Lower leg skin (tissue), 4 donors: ENCODE measurements at places on chromosomes 2 and 18. TPM values are rescaled to one million over a fixed set of nuclear protein-coding genes. Genes with fewer than 3 reads are reported as not detected.

DNA sequence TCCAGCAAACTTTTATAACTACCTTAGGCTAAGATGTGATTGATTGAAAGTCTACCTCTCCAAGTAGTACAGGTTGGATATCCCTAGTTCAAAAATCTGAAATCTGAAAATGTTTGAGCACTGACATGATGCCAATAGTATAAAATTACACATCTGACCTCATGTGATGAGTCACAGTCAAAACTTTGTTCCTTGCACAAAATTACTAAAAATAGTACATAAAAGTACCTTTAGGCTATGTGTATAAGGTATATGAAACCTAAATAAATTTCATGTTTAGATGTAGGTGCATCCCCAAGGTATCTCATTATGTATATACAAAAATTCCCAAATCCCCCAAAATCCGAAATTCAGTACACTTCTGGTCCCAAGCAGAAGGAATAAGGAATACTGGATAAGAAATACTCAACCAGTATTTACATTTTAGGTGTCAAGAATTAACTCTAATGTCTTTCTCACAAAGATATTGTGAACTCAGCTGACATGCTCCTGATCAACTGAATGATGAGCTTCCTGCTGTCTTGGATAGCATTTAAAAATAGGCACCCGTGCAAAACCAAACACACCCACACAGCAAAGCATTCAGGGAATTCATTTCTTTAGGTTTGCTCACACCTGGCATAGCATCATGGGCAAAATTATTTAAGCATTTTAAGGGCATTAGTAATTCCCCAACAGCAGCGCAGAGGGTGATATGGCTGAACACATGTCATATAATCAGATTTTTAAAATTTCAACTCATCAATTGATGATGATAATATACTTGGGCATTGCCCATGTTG is 497.4 kb upstream of the MEIS1 start:
- no peak for DNase-seq

DNA sequence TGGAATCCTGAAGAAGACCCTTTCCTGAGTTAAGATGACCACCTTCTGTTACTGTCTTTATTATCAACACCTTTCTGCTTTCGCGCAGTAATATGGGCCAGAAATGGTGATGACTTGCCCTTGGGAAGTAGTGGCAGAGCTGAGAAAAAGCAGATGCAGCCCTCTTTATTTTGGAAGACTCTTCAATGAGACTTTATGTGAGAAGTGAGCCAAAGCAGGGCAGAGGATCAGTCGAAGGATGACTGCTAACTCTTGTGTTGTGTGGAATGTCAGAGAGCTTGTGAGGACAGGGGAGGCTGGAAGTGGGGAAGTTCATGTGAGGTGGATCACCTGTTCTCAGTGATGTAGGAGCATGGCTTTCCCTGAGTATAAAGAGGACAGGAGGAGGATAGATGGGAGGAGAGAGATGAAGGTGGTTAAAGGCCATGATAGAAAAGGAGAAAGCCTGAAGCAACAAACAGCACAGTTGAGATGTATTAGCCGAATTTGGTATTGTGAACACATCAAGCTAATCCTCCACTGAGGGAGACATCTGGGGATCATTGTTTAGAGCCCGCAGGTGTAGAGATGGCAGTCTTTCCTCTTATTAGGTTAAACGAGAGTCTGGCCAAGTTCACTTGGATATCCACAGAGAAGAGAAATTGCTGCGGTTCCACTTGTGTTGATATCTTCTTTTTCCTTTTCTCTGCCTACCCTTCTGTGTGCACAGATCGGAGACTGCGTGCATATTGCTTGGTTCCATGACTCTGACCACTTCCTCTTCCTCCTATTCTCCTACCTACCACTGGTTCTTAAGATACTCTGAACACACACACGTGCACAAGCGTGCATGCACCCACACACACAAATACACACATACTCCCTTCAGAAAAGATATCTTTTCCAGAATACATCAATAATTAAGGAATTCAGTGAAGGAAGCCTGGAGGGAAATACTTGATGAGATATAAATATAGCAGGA is 67.4 kb downstream of the SLC9A2 start:
- no peak for DNase-seq

DNA sequence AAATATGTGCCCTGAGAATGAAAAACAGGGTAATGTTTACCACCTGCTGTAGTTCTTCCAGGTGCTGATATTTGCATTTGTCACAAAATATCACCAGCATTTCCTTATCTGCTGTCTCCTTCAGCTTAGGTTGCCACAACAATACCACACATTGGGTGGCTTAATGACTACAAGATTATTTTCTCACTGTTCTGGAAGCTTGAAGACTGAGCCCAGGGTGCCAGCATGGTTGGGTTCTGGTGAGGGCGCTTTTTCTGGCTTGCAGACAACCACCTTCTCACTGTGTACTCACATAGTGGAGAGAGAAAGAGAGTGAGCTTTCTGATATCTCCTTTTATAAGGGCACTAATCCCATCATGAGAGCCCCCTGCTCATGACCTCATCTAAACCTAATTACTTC is 407.5 kb upstream of the RGPD4 start:
- DNase-seq: no peak

GRCh38 chr2:54673501-54673998 is 49.9 kb upstream of the EML6 start:
- peak; percentile 96 for DNase-seq

DNA sequence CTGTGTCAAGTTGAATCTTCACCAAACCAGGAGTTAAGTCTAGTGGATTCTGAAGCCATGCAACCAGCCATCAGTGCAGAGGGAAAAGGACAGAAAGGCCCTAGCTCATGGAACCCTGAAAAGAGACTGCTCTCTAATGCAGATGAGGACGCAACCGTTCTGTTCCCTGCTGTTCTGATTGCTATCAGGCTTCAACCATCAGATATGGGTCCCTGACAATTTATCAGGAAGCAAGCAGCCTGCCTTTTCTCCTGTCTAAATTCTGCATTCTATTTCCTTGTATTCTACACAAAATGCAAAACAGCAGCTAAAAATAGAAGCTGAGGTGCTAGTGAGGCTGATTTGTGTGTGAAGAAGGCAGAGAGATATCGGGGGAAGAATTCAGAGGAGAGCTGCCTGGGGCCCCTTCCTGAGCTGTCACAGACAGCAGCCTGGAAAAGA is 68.4 kb upstream of the RTN4 start:
- peak; percentile 7 for DNase-seq

GRCh38 chr2:240557808-240558207 is at the start of gene ANKMY1:
Gene ANKMY1 (minus strand): TSS chr2:240557988. CDS start chr2:240557335, 653 bp downstream.
- peak; percentile 23 for DNase-seq

DNA sequence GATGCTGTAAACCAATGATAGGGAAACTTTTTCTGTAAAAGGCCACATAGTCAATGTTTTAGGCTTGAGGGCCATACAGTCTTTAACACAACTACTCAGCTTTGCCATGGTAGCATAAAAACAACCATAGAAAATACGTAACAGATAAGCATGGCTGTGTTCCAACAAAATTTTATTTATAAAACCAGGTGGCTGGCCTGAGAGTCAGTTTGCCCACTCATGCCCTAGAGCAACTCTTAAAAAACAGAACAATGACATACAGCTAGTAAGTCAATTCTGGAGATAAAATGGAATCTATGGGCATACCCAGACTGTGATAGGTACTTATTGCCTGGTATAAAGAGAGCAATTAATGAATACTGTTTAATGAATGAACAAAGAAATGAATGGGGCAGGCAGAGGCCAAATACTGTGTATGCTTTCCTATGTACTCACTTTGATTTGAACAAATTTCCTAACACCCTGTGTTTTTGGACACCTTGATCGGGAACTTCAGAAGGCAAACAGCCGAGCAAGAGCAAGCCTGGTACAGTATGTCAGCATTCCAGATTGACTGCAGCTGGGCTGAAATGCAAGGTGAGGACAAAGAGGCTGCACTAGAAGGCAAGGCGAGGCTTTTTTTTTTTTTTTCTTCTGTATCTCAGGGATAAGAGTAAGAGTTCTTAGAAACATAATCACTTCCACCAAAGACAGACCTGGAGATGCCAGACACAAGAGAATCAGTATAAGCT is 315.3 kb downstream of the CLIP4 start:
- no peak for DNase-seq

GRCh38 chr18:75477900-75478299 is 50.4 kb upstream of the SMIM21 start:
- no peak for DNase-seq

DNA sequence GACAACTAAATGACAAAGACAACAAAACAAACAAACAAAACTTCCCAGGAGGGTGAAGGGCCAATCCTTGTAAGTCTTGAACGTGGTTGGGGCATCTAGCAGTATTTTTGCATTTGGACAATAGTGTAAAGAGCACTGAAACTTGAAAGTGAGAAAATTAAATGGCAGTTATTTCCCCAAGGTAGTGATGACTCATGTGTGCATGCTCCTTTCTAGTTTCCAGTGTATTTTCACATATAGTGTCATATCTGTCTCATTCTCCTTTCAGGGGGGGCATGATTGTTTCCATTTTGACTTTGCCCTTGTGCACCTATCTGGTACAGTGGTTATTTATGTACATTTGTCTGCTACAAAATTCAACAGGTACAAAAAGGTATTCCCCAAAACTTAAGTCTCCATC is 39.5 kb downstream of the CERS6 start:
- no peak for DNase-seq

DNA sequence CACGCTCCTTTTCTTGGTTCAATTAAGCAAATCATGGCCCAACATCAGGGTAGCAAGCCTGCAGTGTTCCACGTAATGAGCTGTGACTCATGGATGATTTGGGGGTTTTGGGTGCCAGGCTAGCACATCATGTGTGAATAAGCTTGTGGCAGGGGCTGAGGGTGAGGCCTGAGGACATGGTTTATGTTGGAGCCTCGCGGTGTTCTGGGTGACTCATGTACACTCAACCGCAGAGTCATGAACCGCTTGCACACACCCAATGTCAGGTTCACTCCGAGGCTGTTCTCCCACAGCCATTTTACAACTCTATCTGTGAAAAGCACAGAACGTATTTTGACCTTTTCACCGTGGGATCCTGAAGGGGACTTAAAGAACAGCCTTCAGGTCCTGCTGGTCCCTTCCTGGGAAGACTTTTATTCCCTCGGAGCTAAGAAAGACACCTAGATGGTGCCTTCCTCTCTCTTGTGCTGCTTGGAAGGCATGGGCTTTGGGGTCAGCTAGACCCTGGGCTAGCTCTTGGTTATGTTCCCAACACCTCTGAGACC is 139.9 kb upstream of the ZEB2 start:
- DNase-seq: peak; percentile 60

The REL gene
- total RNA-seq: 42.8 TPM

The IER3IP1 gene
- total RNA-seq: 8.4 TPM

The GALNT5 gene
- total RNA-seq: 0.51 TPM

The AP1S3 gene
- total RNA-seq: 6.4 TPM

The SH2D6 gene
- not detected for total RNA-seq

The AMER3 gene
- total RNA-seq: not detected

The MC2R gene
- total RNA-seq: not detected

The CCDC74B gene
- 0.84 TPM for total RNA-seq

The ITGB1BP1 gene
- 22.4 TPM for total RNA-seq

The AKAIN1 gene
- not detected for total RNA-seq
